ENCODE measurements at places on chromosomes 1 and 21. TPM values are rescaled to one million over a fixed set of nuclear protein-coding genes. Genes with fewer than 3 reads are reported as not detected.

Gene OR14K1
- total RNA-seq = not detected

Gene HCRTR1
- not detected for total RNA-seq

Gene OR2T2
- total RNA-seq = not detected

Gene UBXN10
- not detected for total RNA-seq

Gene CD52
- not detected for total RNA-seq

Gene PDZK1IP1
- 2.5 TPM for total RNA-seq

Gene F13B
- not detected for total RNA-seq
